ENCODE measurements at places on chromosomes 1 and 21. TPM values are rescaled to one million over a fixed set of nuclear protein-coding genes. Genes with fewer than 3 reads are reported as not detected.

LYPD8 gene
- 0.09 TPM for total RNA-seq

POGK gene
- 26.9 TPM for total RNA-seq

PTAFR gene
- 0.21 TPM for total RNA-seq

ERVH48-1 gene
- total RNA-seq, result not detected

ITLN2 gene
- total RNA-seq, result 0.24 TPM

ANXA9 gene
- total RNA-seq, result 0.80 TPM

DMRTA2 gene
- 0.23 TPM for total RNA-seq

Data from A549 treated with CORT108297 at 1 μM for 4 hours (cell line).